NCI-H510A (cell line): ENCODE measurements at places on chromosomes 1 and 21.
A peak's percentile ranks its signal among the peaks of the same experiment; 100 is the strongest.

GRCh38 chr1:61501971-61502916, 222.7 kb downstream of the TM2D1 start:
- DNase-seq: no peak

GRCh38 chr1:104295511-104295910, 545.8 kb downstream of the AMY1C start:
- DNase-seq: no peak

DNA sequence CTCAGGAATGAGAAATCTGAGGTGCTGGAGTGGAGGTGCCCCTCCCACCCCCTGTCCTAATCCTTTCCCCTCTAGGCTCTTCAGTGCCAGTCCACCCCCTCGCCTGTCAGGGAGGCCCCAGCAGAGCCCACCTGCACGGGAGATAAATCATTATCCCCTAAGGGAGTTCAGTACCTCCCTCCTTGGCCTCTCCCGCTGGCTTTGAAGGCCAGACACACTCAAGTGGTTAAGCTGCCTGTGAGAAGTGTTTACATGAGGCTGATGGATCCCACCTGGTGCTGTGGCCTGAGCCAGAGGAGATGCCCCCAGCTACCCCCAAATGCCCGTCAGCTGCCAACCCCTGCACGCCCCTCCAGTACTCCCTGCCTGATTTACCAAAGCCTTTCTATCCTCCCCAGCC, 3.7 kb downstream of the RSPO1 start:
- peak; percentile 53 for DNase-seq

GRCh38 chr1:236514703-236515442, 8.9 kb upstream of the LGALS8 start:
- DNase-seq: peak; percentile 47

- DNase-seq: no peak
These were observed 244.4 kb downstream of the MATN1 start for GRCh38 chr1:30478799-30479563.

GRCh38 chr1:64469977-64470664, at the start of gene CACHD1:
TSS of gene CACHD1 (plus strand) at chr1:64470129. CDS start at chr1:64470745, 616 bp downstream.
- peak; percentile 56 for DNase-seq

GRCh38 chr1:217190359-217190758, 440.5 kb downstream of the GPATCH2 start:
- DNase-seq: no peak

DNA sequence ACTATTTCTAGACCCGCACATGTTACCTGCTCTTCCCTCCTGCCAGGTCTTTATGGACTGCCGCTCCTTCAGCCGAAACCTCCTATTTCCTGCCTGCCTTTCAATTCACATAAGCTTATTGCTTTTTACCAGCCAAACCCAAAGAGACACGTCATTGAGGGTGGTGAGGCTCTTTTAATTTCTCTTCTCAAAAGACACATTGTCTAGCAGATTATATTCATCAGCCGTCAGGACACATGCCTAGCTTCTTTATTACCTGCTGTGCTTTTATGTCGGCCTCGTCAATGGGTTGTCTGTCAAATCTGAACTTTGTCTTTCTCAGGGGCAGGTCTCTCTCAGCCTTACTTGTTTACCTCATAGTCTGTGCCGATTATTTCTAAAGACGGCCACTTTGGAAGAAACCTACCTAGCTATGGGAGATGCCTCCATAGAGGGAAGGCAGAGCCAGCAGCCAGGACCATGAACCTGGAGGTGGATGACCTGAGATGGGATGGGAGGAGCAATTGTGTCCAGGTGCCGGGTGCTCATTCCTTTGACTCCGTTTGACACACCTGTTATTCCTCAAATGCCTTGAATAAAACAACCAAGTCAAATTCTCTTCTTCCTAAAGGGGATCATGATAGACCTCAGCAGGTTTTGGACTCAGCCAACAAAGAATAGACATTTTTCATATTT, 42.0 kb downstream of the ZBTB18 start:
- no peak for DNase-seq

DNA sequence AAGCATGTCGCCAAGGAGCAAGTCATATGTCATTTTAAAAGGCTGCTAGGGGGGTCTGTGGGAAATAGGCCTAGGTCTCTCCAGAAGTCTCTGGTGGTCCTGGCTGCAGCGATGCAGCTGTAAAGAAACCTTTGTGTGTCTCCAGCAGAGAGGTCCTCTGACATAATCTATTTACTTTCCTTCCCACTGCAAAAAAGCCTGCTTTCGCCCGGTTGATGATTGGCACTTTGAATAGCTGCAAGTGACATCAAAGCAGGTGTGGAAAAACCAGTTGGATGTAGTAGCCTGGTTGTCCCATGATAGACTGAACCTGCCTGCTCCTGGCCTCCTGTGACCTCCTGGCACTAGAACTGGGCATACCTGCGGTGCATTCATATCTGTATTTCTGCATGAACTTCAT, 13.8 kb downstream of the RASSF5 start:
- peak; percentile 68 for DNase-seq

GRCh38 chr1:209641832-209642172, 10.4 kb downstream of the LAMB3 start:
- no peak for DNase-seq

DNA sequence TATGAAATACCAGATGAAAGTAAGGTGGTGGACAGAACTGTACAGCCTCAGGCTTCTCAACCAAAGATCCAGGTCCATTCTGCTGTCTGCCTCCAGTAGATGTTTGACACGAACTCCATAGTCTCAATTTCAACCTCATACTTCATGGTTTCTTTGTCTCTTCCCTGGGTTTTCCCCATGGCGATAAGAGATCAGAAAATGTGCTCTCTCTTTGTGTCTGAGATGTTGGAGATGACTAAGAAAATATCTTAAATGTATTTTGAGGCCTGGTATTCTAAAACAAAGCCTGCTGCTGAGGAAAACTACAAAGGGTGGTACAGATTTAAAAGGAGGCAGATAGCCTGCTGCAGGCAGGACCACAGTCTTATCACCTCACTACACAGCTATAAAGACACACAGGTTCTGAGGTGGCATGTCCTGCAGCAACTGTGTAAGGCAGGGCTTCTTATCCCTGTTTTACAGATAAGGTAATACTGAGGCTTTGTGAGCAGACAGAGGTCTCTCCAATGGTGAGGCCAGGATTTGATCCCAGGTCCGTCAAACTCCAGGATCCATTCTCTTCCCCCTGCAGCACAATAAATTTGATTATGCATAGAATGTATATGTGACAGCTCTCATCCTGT, 40.0 kb upstream of the CACNA1E start:
- no peak for DNase-seq

DNA sequence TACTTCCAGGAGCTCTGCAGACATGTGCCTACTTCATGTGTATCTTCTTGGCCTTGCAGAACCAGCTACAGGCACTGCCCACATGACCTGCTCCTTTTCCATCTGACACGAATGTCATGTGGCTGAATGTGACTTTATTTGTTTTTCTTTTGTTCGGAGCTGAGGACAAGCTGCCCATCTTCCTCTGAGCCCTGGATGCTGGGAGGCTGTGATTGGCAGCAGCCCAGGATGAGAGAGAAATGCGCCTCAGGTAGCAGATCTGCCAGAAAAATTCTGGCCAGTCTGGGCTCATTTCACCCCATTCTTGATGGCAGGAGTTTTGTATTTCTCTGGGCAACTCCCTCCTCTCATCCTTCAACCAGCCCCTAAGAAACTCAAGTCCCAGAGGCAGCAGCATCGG, 372.0 kb downstream of the RPS6KC1 start:
- DNase-seq: no peak

- DNase-seq: no peak
These were observed 156.0 kb downstream of the PDE4B start for GRCh38 chr1:65948609-65949229.

DNA sequence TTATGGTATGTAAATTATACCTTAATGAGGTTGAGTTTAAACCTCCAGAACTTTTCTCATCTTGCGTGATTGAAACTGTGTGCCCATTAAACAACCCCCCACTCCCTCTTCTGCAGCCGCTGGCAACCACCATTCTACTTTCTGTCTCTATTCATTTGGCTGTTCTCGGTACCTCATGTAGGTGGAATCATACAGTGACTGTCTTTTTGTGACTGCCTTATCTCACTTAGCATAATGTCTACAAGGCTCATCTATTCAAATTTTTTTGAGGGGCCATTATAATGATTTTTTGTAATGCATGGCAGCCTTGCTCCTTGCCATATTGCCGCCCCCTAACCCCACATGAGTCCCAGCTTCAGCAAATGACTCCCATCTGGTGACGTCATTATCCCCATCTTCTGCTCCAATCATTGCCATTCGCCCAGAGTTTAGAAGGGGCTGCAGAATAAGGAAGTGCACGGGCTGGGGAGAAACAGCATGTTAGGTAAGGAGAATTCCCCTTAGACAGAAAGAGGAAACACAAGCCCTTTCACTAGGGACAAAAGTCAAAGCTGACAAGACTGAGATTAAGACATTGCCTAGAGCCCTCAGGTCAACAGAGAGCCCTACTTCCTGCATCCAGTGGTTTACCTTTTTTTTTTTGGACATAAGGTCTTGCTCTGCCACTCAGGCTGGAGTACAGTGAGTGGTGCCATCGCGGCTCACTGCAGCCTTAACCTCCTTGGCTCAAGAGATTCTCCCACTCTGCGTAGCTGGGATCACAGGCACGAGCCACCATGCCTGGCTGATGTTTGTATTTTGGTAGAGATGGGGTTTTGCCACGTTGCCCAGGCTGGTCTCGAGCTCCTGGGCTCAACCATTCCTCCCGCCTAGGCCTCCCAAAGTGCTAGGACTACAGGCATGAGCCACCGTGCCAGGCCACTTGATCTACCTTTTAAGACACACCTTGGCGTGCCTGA, 78.4 kb upstream of the ERRFI1 start:
- DNase-seq: no peak

DNA sequence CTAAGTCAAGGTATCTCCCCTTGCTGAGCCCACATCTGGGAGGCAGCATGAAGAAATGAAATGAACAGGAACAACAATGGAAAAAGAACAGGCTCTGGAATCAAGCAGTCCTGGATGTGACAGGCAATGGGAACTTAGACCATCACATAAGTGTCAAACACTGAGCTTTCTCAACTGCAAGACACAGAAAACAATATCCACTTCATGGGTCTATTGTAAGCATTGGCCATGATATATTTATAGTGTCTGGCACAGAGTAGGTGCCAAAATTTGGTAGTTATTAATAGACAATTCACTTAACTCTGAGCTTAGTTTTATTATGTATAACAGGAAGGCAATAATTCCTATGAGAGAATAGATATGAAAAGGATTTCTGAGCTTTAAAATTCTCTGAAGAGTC, 64.1 kb upstream of the ATP1B1 start:
- DNase-seq: no peak

- no peak for DNase-seq
These were observed 222.3 kb downstream of the RHOU start for GRCh38 chr1:228957535-228957934.

DNA sequence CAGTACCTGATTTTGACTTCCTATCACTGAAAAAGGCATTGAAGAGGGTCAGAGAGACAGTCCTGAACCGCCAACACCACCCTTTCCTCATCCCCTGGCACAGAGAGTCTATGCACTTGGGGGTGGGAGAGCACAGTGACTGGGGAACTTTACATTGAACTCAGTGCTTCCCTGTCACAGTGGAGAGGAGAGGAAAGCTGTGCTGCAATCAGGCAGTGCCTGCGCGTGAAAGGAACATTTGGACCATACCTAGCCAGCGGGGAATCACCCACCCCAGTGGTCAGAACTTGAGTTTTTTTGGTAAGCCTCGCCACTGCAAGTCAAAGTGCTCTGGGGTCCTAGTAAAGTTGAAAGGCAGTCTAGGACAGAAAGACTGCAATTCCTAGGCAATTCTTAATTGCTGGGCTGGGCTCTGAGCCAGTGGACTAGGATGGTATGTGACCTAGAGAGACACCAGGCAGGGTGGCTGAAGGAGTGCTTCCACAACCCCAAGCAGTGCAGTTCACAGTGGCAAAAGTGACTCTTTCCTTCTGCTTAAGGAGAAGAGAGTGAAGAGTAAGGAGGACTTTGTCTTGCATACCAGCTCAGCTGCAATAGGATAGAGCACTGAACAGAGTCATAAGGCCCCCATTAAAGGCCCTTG, 9.4 kb upstream of the HENMT1 start:
- DNase-seq: no peak

- no peak for DNase-seq
These were observed 12.8 kb downstream of the PRDM15 start for GRCh38 chr21:41866274-41866809.

GRCh38 chr1:21939650-21940374, 2.7 kb upstream of the HSPG2 start:
- no peak for DNase-seq

DNA sequence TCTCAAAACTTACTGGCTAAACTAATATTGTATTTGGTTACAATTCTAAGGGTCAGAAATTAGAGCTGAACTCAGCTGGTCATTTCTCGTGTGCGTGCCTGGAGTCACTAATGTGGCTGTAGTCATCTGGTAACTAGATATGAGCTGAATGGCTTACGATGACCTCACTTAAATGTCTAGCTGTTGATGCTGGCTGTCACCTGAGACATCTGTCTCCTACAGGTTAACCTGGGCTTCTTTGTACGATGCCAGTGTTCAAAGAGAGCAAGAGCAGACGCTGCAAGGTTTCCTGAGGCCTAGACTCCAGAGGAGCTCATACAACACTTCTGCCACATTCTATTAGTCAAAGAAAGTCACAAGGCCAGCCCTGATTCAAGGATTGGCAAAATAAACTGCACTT, 17.1 kb upstream of the ALG6 start:
- DNase-seq: peak; percentile 36

- no peak for DNase-seq
These were observed 51.8 kb upstream of the PDE9A start for GRCh38 chr21:42601656-42602055.

DNA sequence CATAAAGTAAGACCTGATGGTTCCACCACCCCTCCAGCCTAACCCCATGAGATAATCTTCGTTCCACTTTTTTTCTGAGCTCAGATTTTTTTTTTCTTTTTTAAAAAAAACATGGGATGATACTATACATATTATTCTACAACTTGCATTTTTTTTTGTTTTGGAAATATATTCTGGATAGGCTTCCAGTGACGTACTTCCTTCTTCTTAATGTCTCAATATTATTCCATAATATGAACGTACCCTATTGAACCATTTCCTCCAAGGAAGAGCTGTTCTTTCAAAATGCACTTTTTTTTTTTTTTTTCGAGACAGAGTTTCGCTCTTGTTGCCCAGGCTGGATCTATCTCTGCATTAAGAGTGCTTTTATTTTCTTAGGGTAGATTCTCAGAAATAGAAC, 1.5 kb downstream of the EDEM3 start:
- no peak for DNase-seq

DNA sequence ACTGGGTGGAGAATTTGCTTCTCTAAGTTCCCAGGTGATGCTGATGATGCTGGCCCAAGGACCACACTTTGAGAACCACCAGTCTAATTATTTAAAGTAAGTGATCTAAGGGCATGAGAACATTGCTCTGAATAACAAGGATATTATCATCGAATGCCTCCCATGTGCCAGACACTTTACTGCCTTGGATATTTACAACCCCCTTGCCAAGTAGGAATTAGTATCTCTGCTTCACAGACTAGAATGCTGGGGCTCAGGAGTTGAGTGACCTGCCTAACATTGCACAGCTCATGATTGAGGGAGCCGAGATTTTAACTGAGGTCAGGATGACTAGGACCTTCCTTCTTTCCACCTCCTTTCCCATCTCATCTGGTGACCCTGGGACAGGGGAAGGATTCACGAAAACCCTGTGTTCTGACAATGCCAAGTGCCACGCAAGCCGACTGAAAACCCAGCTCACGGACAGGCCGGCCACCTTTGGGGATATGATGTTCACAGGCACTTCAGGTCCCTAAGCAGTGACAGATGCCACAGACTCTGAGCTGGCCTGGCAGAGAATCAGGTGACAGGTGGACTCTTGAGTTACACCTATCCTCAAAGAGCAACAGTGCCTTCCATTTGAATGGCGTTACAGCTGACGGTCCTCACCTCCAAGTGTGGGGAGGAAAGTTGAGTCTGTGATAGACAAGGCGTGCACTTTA, 230.7 kb downstream of the TOMM20 start:
- DNase-seq: peak; percentile 77
